ENCODE measurements at places on chromosomes 3 and 15.

- peak; percentile 87 for DNase-seq
These were observed 5.2 kb downstream of the TBC1D2B start for GRCh38 chr15:78072080-78072892.

DNA sequence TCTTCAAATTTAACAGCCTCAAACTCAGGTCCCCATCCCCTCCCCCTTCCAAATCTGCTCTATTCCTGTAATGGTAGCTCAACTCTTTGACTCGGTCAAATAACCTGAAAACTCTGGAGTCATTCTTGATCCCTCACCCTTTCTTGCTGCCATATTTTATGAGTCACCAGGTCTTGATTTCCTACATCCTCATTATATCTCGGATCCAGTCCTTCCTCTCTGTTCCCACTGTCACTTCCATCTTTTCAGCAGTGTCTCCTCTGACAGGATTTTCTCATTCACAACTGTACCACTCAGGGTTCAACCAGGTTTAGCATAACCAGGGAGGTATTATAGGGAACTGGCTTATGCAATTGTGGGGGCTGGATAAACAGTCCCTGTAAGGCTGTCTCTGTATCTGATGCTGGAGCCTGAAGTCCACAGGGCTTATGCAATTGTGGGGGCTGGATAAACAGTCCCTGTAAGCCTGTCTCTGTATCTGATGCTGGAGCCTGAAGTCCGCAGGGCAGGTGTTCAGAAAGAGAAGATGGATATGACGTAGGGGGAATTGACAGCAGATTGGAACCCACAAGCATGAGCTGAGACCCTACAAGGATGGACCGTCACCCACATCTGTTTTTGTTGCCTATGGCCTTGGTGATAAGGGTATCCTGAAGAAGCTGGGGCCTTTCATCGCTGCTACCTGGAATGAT lies 9.1 kb upstream of the FETUB start:
- no peak for DNase-seq

DNA sequence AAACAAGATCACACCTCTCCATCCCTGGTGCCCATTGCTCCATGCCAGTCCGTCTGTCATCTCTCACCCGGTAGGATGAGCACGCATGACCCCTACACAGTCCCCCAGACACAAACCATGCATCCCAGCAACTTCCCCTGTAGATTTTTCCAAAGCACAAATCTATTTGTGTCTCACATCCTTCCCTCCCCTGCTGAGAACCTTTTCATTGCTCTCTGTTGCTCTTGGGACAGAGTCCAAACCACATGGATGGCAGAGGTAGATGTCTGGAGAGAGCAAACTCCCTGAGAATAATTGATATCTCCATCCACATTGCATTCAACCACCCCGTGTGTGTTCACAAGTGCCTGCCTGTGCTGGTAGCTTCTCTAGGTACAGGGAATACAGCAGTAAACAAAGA lies 29.9 kb upstream of the LRTM1 start:
- DNase-seq, result no peak

- DNase-seq, result no peak
These were observed 76.2 kb downstream of the DCUN1D1 start for GRCh38 chr3:182904164-182904563.

DNA sequence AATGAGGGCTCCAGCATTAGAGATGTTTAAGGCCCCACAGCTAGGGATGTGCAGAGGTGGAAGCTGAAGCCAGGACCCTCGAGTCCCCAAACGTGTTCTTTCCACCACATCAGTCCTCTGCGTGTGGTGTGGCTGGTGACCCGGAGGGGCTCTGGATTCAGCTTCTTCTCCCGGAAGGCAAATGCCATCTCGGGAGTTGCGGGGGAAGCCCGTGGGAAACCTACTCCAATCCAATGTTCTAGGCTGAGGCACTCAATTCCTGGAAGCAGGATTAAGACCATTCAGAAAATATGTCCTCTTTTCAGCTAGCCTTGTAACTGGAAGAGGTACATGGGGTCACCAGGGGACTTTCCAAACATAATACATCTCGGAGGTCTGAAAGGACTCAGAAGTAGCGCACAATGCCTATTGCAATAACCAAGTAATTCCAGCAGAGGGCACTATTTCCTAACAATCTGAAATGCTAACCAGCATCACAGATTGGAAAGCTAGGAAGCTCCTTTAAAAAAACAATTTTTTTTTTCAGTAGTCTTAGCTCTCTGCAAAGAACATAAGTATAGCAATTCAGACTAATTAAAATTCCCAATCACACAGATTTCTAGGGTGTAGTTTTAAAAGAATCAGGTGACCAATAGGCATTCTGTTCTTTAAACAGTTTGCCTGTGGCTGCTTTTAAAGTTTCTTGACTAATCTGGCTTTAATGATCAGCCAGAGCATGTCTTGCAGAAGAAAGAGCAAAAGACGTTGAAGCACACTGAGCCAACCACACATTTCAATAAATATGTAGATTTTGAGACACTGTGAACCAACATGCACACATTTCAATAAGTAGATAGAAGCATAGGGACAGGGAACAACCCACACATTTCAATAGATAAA lies 36.1 kb downstream of the BNC1 start:
- peak; percentile 77 for DNase-seq

GRCh38 chr15:59438625-59439290 lies 772 bp downstream of the FAM81A start:
- DNase-seq, result no peak

DNA sequence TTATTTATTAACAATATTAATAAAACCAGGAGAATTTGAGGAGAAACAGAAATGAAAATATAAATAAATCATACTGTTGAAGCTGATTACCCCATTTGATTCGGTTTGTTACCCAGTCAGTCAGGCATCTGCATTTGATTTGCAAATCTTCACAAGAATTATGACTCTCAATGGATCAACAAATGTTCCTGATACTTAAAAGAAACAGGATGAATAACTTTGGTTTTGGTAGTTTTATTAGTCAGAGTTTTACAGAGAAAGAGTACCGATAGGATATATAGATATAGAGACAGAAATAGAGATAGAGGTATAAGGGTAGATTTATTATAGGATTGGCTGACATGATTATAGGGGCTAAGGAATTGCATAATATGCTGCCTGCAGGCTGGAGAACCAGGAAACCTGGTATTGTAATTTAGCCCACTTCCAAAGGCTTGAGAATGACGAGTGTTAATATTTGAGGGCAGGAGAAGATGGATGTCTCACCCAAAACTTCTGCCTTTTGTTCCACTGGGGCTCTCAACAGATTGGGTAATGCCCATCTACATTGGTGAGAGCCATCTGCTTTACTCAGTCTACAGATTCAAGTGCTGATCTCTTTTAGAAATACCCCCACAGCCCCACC lies 241.6 kb upstream of the COL8A1 start:
- no peak for DNase-seq

DNA sequence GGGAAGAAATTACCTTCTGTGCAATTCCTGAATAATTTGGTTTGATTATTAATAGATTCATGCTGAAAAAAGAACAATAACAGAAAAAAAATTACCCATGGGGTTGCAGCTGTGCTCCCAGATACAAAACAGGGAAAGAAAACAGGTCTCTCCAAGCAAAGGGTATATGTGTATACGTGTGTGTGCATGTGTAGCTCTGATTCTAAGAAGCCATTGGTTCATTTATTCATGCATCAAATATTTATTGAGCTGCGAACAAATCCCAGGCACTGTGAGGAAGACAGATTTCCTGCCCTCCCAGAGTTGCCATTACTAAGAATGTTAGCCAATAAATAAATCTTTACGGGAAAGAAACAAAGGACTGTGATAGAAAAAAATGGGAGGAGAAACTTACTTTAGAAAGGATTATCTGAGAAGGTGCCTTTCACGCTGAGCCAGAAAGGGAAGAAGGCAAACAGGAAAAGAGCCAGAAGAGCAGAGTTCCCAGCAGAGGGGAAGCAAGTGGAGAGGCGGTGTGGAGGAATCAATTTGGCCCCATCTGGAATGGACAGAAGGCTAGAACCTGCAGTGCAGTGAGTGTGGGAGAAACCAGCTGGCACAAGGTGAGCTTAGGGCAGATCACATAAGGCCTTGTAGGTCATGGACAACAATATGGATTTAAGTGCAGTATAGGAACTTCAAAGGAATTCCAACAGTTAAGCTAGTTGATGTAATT lies 20.7 kb downstream of the CHL1 start:
- DNase-seq, result no peak

DNA sequence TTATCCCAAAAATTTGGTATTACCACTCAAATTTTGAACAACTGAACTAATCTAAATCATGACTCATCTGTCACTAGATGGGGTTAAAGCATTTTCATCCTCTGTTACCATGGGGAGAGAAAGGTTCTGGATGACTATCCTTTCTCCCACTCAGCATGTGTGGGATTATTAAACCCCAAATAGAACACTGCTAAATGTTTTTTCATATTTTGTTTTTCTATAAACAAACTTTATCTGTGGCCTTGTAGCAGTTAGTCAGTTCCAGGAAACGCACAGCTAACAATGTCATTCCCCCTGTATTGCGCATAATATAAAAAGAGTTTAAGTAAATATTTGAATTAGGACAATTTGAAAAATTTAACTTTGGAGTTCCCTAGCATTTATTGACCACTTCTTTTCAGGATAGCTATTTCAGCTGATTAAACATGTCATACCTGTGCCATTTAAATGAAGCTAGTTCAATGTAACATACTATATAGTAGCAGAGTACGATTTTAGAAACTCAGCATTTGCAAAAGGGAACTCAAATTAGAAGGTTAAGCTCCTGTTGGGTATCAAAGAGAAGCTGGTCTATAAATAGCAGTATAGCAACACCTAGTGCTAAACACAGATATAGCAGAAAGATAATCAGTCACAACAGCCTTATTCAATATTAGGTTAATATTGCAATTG lies 9.2 kb upstream of the TMEM212 start:
- DNase-seq, result peak; percentile 57

DNA sequence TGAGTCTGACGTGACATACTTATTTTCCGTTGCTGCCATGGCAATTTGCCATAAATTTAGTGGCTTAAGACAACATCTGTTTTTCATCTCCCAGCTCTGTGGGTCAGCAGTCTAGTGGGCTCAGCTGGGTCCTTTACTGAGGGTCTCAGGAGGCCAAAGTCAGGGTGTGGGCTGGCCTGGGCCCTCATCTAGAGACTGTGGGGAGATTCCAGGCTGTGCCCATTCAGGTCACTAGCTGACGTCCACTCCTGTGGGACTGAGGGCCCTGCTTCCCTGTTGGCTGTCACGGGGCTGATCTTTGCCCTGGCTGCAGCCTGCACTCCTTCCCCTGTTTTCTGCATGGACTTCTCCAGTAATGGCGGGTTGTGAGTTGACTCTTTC lies 19.1 kb downstream of the FGD5 start:
- DNase-seq, result no peak

- DNase-seq, result no peak
These were observed 749 bp downstream of the ITGA11 start for GRCh38 chr15:68431037-68431791.

DNA sequence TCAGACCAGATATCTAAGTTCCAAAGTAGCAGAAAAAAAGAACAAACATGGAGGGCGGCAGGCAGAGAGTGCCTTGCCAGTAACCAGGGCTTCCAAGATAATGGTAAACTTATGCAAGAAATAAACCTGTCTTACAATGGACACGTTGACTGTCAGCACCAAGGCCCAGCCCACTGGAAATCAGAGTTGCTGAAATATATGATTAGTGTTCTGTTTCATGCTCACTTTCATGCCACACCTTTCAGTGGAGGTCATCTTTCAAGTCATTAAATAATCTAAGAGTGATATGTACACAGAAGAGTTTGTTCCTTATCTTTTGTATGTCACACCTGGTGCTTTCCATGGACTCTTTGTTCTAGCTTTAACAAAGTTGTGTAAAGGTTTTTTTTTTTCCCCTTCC lies 358.1 kb downstream of the MECOM start:
- no peak for DNase-seq

DNA sequence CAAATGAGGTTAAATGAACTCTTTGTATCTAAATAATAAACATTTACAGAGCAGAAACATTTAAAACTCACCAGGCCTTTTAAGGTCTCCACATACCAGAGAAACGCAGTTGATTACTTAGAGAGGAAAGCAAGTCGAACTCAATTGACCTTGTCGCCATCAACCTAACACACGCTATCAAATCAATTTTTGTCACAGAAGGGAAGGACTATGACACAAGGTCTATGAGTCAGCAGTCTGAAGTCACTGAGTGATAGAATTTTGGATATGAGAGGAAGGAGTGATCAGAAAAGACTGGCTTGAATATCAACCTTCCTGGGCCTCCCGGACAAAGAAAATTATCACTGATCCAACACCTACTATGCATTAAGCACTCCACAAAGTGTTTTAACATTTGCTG lies 514.4 kb upstream of the ZNF385D start:
- no peak for DNase-seq

DNA sequence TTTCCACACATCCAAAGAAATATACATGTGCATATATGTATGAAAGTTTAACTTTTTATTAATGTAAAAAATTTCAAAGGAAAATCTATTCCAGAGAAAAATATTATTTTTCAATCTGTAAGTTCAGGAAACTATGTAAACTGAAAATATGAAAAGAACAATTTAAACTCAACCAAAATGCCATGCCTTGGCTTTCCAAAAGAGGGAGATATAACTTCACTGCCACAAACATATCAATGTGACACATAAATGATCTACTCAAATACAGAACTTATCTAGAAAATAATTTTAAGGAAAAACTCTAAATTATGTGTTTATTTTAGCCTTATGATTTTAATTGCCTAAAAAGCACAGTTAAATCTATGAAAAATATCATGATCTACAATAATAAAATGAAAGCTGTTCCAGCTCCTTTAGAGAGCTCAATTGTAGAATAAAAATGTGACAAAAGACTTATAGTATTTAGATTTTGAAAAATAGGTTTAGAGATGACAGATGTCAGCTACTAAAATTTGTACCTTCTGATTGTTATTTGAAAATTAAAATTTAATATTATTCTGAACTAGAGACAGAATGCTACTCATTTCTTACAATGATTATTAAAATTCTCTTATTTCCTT lies 94.8 kb downstream of the GBE1 start:
- peak; percentile 30 for DNase-seq

DNA sequence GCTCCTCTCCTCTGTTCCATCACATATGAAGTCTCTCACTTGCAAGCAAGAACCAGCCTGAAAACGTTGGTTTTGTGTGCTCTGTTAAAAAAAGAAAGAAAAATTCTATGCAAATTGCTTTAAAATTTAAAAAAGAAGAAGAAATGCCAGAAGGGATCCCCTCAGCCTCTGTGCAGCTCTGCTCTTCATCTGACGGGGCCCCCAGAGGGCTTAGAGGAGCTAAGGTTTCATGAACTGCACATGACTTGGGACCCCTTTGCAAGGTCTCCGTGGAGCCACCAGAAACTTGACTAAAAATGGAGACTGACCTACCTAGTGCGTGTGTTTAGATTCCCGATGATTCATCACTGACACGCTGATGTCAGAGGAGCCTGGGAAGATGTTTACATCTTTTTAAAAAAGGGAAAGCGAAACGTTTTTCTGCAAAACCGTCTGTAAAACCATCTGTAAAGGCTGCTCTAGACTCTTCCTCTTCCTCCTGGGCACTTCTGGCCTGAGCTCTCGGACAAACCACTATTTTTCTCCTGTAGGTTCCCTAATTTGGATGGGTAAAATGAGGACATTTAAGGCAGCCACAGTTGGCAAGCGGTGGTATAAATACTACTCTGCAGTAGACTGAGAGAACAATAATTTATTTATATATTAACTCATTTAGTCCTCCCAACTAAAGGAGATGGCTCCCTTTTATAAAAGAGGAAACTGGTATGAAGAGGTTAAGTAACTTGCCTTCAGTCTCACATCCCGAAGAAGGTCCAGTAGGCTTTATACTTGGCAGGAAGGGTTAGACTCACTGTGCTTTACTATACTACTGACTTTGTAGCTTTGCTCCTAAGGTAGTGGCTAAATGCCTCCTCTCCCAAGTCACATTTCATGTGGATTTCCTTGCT lies 67.2 kb upstream of the POLG start:
- peak; percentile 88 for DNase-seq

GRCh38 chr3:14162178-14162577 lies 16.2 kb downstream of the XPC start:
- no peak for DNase-seq

Measured in suppressor macrophage treated with lipopolysaccharide for 4 hours (primary cell).